ENCODE measurements at places on chromosomes 2 and 18. TPM values are rescaled to one million over a fixed set of nuclear protein-coding genes. Genes with fewer than 3 reads are reported as not detected.

Gene PKDCC
- total RNA-seq: 155 TPM

Gene RFTN2
- total RNA-seq: 38.0 TPM

Gene SCRN3
- 32.0 TPM for total RNA-seq

Gene RAB12
- total RNA-seq: 102 TPM

DNA sequence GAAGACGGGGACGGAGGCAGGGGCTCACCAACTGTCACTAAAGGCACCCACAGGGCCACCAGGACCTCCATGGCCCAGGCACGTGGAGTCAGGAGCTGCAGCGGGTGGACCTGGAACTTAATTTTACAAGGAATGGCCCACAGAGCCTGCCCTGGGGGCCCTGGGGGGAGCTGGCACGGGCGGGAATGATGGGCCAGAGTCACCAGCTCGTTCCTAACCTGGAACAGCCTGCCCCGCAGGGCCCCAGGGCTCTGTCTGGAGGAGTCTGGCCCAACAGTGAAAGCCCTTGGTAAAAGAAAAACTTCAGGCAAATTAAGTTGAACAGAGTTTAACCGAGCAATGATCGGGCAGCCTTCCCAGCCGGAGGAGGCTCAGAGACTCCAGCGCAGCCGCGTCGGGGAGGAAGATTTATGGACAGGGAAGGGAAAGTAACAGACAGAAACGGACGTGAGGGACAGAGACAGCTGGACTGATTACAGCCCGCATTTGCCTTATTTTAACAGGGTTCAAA is 118.4 kb upstream of the TMEM18 start:
- no peak overlapping the region for H3K4me3 ChIP-seq
- no peaks in the 10 kb centered on the region for H3K27me3 ChIP-seq
- DNase-seq: no peak
- no peaks in the 10 kb centered on the region for H3K4me1 ChIP-seq

DNA sequence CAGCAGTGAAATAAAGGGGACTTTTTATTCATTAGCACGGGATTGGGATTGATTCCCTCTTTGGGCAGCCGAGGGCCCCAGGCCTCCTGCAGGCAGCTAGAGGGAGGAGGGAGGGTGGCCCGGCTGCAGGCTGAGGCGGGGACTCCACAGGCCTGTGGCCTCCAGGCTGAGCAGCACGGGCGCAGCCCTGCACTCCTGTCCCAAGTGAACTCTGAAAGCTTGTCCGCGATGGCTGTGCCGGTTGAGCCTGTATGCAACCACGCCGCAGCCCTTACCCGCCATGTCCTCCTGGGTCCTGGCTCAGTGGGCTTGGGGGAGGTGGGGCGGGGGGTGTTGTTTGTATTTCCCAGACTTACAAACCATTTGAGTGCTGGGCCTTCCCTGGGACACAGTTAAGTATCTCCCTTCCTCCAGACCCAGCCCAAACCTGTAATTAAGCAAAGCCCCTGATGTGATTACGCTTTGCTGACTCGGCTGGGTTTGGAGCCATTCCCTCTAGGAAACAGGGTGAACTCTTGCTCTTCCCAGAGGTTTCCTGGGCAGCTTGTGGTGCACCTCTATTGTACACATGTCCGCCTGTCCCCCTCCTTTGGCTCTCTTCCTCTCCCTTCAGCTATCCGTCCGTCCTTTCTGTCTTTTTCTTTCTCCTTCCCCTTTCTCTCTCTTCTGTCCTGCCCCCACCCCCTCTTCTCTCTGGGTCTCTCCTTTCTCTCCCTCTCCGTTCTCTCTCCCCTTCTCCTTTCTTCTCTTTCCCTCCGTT is 5.3 kb downstream of the GLI2 start:
- no peak for DNase-seq
- no peak overlapping the region for H3K4me3 ChIP-seq
- H3K27me3 ChIP-seq: peaks cover 84% of the 10 kb centered on the region
- peak overlapping the region; percentile 3 for H3K27ac ChIP-seq
- H3K4me1 ChIP-seq: peaks cover 55% of the 10 kb centered on the region

- DNase-seq: no peak
- no peaks in the 10 kb centered on the region for H3K27me3 ChIP-seq
- H3K4me1 ChIP-seq: no peaks in the 10 kb centered on the region
- no peak overlapping the region for H3K4me3 ChIP-seq
Observed at GRCh38 chr18:8870528-8870927, 165.2 kb downstream of the MTCL1 start.

- H3K4me3 ChIP-seq: no peak overlapping the region
- H3K36me3 ChIP-seq: no peaks in the 10 kb centered on the region
- H3K27me3 ChIP-seq: no peaks in the 10 kb centered on the region
- no peak for DNase-seq
- no peak overlapping the region for H3K27ac ChIP-seq
Observed at GRCh38 chr2:69278366-69278765, 108.7 kb downstream of the GFPT1 start.

GRCh38 chr2:55302241-55302640 is 33.2 kb upstream of the MTIF2 start:
- H3K4me3 ChIP-seq: no peak overlapping the region
- H3K27me3 ChIP-seq: no peaks in the 10 kb centered on the region
- H3K36me3 ChIP-seq: no peaks in the 10 kb centered on the region
- H3K27ac ChIP-seq: no peak overlapping the region
- DNase-seq: no peak

GRCh38 chr2:134724341-134724740 is 5.5 kb upstream of the TMEM163 start:
- H3K27me3 ChIP-seq: no peaks in the 10 kb centered on the region
- no peak overlapping the region for H3K27ac ChIP-seq
- no peak for DNase-seq
- no peaks in the 10 kb centered on the region for H3K36me3 ChIP-seq

- no peak for DNase-seq
- H3K27ac ChIP-seq: no peak overlapping the region
- no peaks in the 10 kb centered on the region for H3K36me3 ChIP-seq
- no peaks in the 10 kb centered on the region for H3K27me3 ChIP-seq
- no peak overlapping the region for H3K4me3 ChIP-seq
Observed at GRCh38 chr2:172704072-172704936, 31.3 kb upstream of the RAPGEF4 start.

DNA sequence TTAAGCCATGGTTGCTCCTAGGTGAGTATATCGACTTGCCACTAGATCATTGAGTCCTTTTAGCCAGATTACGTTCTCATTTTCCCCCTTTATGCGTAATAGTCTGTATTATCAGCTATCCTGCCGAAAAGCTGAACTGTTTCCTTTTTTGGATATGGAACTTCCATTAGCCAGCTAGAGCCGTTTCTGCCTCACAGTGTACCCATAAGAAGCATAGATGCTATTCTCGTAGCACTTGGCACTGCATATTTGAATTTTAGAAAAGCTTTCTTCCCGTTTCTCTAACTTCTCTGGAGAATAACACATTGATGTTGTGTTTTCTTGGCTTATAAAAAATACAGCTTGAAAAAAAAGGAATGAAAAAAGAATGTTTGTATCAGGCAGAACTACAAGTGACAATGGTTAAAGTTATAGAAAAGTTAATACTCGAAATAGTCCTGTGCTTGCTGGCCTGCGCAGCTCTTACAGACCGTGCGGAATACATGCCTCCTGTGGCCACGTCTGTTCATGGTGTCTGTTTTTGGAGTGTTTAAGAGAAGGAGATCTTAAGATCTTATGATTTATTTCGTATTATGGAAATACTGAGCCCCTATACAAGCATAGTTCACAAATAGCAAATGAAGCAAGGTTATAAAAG is 710 bp downstream of the DUSP19 start:
- H3K27me3 ChIP-seq: no peaks in the 10 kb centered on the region
- H3K4me3 ChIP-seq: peak overlapping the region; percentile 67
- H3K27ac ChIP-seq: peak overlapping the region; percentile 84
- no peak for DNase-seq
- no peaks in the 10 kb centered on the region for H3K36me3 ChIP-seq

- no peaks in the 10 kb centered on the region for H3K36me3 ChIP-seq
- DNase-seq: no peak
- H3K27ac ChIP-seq: no peak overlapping the region
- H3K4me3 ChIP-seq: no peak overlapping the region
Observed at GRCh38 chr2:30361751-30362394, 85.2 kb upstream of the LCLAT1 start.

DNA sequence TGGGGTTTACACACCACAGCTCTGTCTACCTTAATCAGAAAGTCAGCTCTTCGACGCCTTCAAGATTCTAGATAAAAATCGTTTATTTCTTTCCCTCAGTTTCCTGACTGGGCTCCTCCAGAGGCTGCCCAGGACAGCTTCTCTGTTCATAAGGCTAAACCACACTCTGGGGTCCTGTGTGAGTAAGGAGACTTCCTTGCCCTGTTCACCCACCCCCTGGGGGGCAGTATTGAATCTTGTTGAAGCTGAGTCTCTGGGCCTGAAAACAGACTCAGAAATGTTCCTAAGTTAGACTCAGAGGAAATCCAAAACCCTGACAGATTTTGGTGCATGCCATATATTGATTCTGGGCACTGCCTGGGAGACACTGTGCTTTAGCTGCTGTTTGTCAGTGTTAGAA is 43.0 kb downstream of the G6PC2 start:
- no peak overlapping the region for H3K4me3 ChIP-seq
- H3K27me3 ChIP-seq: no peaks in the 10 kb centered on the region
- DNase-seq: no peak
- H3K36me3 ChIP-seq: no peaks in the 10 kb centered on the region
- H3K4me1 ChIP-seq: no peaks in the 10 kb centered on the region
- H3K27ac ChIP-seq: no peak overlapping the region

DNA sequence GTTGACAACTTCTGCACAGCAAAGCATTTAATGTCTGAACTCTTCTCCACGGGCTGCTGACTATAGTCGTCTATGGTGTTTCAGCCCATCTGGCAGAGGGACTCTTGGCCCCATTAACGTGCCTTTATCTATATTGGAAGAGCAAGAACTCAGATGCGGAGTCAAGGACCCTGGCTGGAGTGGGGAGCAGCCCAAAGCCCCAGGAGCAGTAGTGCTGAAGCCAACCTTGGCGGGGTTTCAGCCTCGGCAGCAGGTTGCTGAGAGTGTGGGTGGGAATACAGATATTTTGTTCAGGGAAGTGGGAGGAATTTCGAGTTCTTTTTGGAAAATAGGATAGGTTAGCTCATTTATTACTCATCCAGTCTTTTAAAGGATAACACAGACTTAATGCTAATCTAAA is 34.2 kb downstream of the TMEM17 start:
- no peak overlapping the region for H3K4me3 ChIP-seq
- H3K27me3 ChIP-seq: no peaks in the 10 kb centered on the region
- H3K4me1 ChIP-seq: peaks cover 37% of the 10 kb centered on the region
- no peak for DNase-seq
- no peaks in the 10 kb centered on the region for H3K36me3 ChIP-seq

DNA sequence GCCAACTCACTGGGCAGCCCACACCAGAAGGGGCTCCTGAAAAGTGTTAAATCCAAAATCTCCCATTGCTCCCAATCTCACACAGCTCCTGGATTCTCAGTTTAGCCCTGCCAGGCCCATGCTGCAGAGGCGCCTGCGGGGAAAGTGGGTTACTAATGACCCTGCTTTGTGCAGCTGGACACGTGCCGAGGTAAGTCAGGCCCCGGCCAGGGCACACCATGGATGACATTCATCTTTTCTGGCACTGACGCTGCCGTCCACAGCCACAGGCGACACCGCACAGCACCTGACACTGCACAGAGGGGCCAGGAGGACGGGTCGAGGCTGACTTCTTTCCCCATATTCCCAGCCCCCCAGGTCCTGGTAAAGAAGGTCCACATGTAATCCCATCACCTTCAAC is 193.5 kb downstream of the EIPR1 start:
- DNase-seq: no peak
- H3K27ac ChIP-seq: no peak overlapping the region
- no peaks in the 10 kb centered on the region for H3K27me3 ChIP-seq

DNA sequence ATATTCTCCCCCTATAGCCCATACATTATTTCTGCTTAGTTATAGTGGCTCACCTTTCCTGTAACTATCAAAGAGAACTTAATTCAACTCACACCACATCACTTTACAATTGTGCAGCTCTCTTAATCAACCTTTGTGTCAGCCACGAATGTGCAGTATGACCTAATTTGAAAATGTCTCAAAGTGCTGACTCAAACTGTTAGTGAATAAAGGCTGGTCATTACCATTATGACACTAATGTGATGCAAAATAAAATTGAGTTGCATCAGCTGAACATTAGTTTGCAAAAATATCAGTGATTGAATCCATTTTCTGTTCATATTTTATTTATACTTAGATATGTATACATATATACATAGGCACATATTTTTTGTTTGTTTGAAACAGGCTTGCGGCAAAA is 251.8 kb downstream of the MEIS1 start:
- no peak for DNase-seq
- no peak overlapping the region for H3K27ac ChIP-seq
- no peaks in the 10 kb centered on the region for H3K27me3 ChIP-seq
- no peak overlapping the region for H3K4me3 ChIP-seq
- H3K36me3 ChIP-seq: no peaks in the 10 kb centered on the region

- no peaks in the 10 kb centered on the region for H3K27me3 ChIP-seq
- no peak overlapping the region for H3K27ac ChIP-seq
- no peaks in the 10 kb centered on the region for H3K36me3 ChIP-seq
- peaks cover 29% of the 10 kb centered on the region for H3K4me1 ChIP-seq
Observed at GRCh38 chr2:154697418-154698252, 860 bp upstream of the KCNJ3 start.

GRCh38 chr2:230050136-230050535 is 18.6 kb downstream of the SLC16A14 start:
- no peak for DNase-seq
- H3K4me1 ChIP-seq: no peaks in the 10 kb centered on the region
- no peak overlapping the region for H3K4me3 ChIP-seq
- no peak overlapping the region for H3K27ac ChIP-seq
- H3K36me3 ChIP-seq: no peaks in the 10 kb centered on the region
- no peaks in the 10 kb centered on the region for H3K27me3 ChIP-seq

DNA sequence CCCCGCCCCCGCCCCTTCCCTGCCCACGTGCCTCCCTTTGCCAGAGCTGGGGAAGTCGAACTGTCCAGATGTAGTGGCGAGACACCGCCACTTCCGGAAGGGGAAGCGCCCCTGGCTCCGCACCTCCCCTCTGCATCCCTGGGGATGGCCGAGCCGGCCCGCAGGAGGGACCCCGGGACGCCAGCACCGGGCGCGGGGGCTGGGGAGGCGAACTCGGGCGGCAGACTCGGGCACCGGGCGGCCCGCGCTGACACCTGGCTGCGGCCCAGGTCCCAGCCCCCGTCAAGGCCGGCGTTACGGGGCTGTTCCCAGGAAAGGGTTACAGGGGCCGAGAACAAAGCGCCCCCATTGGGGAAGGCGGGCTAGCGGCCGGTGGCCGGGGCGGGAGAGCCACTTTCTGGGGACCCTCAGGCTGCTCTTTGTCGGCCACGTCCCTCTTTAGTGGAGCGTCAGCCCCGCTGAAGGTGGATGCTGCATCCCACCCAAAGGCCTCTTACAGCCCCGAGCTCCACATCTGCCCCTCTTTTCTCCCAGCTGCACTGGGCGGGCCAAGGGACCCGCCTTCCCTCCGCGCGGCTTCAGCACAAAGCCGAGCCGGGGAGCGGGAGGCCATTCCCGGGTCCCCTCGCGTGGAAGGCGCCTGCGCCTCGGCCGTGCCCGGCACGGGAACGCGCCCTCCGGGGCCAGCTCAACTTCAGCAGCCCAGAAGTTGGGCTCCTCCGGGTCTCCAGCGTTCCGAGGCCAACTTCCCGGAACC is 1.3 kb downstream of the SDC1 start:
- no peaks in the 10 kb centered on the region for H3K36me3 ChIP-seq
- H3K4me1 ChIP-seq: no peaks in the 10 kb centered on the region
- no peak for DNase-seq
- no peak overlapping the region for H3K27ac ChIP-seq
- H3K27me3 ChIP-seq: no peaks in the 10 kb centered on the region
- peak overlapping the region; percentile 46 for H3K4me3 ChIP-seq
